Stimulated activated CD4-positive, alpha-beta T cell treated with anti-CD3 and anti-CD28 coated beads, Interleukin-15, amount 100 ng/mL, for 48 hours (primary cell): ENCODE measurements at places on chromosomes 16 and 17.

DNA sequence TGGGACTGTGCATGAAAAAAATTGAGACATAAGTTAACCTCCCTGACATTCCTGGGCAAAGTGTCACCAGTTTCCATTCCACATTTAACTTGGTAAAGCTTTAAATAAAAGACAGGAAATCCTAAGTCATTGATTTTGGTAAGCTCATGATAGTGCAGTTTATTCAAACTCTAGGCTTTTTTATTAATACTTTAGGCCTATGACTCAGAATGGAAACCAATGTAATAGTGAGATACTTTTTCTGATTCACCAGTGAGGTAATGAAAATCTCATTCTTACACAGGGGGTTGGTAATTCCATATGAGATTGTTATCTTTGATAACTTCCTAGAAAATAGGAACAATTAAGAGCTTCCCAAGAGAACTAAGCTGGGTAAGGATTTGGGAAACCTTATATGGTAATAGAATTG, 91.1 kb downstream of the NLK start:
- DNase-seq, result no peak

DNA sequence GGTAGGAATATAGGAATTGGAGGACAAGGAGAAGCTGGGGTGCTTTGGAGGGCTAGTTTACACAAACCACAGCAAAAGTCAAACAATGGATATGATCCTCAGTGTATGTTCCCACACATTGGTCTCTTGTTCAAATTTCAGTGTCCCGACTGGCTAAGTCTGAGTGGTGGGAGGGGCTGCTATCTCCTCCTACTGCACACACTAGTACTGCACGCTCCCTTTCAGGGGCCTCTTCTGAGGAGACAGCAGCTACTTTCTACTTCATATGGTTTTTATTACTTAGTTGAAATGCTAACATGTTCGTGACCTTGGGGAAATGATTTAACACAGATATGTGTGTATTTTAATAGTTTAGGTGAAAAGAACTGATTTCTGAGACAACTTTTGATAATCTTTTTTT, 18.8 kb upstream of the KRT10 start:
- DNase-seq, result no peak

DNA sequence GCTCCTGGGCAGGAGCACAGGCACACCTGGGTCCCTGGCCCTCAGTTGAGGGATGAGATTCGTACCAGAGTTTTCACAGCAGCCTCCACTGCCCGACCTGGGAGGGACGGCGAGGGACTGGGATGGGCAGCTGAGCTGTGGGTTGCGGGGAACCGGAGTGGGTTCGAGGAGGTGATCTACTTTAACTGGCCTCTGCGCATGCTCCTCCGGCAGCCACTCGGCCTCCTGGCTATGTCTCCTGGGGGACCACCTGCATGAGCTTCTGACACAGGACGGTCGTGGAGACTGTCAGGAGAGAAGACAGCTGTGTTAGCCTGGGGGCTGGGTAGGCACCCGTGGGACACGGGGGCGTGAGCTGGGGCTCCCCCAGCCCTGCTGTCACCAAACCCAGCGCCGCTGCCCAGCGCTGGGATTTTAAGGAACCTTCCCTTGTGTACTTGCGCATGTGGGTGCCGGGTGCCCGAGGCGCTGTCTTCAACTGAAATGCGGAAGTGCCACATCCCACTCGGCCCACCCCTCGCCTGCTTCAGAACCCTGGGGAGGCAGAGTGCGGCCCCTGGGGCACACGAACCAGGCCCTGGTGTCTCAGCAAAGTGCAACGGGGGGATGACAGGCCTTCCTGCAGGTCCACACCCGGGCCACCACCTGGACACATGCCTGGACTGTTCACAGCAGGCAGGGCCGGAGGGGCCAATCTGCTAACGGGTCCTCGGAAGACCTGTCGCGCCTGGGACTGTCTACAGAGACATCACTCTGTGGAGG, 36.4 kb downstream of the SLC7A5 start:
- DNase-seq, result no peak

DNA sequence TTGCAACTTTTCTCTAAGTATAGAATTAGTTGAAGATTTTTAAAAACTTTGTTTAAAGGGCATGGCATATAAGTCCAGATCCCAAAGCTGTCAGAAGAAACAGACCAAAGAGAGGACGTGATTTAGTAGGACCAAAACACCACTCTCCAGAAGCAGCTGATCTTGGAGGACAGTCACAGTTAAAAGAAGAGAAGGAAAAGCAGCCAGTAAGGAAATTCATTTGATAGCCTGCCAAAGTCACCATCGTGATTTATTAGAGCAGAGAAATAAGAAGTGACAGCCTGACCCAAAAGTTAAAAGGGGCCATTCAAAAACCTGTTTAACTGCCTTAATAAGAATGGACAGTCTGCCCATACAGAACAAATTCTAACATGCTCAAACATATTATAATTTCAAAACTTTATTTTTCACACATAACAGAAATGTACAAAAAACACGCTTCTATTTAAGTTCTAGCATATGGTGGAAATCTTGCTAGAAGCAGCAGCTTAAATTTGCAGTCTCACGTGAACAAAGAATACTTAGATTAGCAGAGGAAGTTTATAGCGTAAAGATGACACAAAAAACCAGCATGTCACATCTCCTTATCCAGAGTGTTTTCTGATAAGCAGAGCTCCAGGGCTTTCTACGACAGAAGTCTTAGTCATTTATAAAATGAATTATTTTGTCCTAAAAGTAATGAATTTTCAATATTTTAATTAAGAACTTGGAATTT, 37.2 kb downstream of the TXNDC11 start:
- DNase-seq, result no peak

DNA sequence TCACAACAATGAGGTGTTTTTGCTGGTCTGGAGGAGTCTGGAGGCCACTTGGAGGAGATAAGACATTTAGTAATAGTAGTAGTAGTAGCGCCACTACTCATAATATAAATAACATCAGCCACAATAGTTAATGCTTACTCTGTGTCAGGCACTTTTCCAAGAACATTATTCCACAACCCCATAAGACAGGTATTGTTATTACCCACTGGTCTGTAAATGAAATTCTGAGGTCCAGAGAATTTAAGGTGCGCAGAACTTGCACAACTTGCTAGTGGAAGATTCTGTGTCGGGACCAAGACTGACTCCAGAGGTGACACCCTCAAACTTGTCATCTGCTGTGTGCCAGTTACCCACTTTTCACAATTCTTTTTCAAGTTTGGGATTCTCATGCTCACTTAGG, 106.5 kb downstream of the MRM1 start:
- no peak for DNase-seq

GRCh38 chr17:37315601-37316000, 60.2 kb upstream of the C17orf78 start:
- no peak for DNase-seq

DNA sequence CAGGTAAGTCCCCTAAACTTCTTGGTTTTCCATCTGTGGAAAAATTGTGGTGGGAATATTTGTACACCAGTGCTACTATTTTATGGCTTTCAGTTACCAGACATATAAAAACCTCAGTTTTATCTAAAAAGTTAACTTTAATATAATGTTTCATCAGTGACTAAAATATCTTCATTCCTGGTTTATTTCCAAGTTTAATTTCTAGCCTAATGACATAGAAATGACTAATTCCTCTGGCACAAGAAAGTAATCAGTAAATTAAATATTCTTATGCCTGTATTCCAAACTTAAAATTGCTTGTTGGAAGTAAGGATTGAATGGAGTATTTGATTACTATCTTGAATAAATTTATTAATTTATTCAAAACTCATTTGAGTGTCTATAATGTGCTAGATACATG, 757.0 kb downstream of the CDH11 start:
- DNase-seq, result no peak
